ENCODE measurements at places on chromosomes 7 and 10.

DNA sequence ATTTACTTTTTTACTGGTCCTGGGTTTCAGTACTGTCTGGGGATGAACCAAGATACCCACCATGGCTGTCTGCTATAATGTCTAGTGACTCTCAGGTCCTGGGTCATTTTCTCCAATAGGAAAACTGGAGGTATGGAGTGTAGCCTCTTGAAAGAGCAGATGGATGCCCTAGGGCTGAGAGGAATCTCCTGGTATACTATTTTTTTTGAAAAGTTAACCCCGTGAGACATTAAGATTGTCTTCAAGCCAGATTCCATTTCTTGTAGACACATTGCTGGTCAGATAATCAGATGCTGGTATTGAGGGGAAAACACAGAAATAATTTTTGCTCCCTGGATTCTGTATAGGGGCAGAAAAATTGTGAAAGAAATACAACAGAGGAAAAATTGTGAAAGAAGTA, 97.3 kb downstream of the ZNF680 start:
- DNase-seq, result no peak

DNA sequence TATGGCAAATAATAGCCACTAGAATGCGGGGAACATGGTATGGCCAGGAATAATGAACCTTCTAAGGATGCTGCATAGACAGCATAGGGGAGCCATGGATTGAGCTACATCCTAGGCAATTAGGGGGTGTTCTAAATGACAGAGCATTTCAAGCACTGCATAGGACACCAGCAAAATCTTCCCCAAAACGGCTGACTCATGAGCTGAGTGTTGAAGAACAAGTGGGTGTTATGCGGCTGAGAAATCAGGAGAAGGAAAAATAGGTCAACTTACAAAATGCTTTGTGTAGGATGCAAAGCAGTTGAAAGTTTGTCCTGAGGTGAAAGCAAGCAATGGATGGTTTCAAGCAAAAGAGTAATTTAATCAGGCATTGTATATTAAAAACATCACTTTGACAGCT, 1023.5 kb upstream of the C7orf33 start:
- DNase-seq, result no peak

- no peak for DNase-seq
Observed at GRCh38 chr10:6089334-6090219, 743 bp downstream of the RBM17 start.

GRCh38 chr10:112649006-112649821, 202.2 kb downstream of the VTI1A start:
- DNase-seq, result no peak

DNA sequence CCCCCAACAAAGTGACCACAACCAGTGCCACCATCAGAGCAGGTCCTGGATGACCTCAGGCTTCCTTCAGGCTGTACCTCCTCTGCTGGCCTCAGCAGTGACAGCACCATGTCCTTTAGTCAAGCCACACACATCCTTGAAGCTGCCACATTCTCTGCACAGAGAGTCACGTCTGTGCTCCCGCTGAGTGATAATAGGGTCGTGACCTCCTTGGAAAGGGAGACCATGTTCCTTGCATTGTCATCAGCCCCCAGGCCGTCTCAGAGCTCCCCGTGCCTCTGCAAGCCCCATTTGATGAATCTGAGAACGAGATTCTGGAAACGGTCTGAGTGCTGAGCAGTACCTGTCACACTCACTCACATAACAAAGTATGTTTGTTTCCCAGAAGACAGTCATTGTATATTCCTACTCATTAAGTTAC, 106.5 kb upstream of the PRR15 start:
- DNase-seq, result no peak

DNA sequence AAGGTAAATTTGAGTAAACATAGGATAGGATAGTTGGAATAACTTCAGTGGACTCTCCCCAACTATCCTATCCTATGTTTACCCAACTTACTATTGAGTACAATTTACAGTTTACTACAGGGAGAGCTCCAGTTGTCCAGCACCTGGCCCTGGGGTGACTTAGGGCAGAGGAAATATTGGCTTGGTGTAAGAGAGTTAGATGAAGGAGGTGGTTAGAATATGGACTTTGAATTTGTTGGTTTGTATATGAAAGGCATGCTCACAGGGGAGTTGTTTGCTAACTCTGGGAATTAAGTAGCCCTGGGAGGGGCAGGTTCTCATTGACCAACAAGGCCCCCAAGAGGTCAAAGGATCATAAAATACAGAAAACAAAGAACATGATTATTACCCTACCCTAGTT, 497.7 kb downstream of the ARL4A start:
- no peak for DNase-seq

DNA sequence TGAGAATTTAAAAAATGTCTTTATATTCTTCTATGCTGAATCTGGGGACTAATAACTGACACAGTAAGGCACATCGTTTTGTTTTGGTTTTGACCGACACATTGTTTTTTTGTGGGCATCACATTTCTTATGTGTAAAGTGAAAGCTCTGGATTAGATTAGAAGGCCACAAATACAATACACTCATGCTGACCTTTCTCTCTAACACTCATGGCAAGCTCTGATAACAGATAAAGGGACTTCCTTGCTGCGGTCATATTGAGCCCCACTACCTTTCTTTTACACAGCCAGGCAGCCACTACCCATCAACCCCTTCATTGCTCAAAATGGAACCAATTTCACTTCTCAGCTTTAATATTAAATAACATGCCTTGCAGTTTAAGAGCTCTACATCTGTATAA, 26.0 kb downstream of the PPP1R3A start:
- no peak for DNase-seq

- no peak for DNase-seq
Observed at GRCh38 chr7:77450613-77451012, 34.5 kb upstream of the GSAP start.

All from stimulated activated CD4-positive, alpha-beta T cell treated with anti-CD3 and anti-CD28 coated beads, Interleukin-4, amount 100 ng/mL, for 48 hours (primary cell).